ENCODE measurements at places on chromosomes 5 and 9. TPM values are rescaled to one million over a fixed set of nuclear protein-coding genes. Genes with fewer than 3 reads are reported as not detected.

- DNase-seq: peak; percentile 99
Observed at GRCh38 chr9:109253637-109254284, 67.1 kb downstream of the EPB41L4B start.

- no peak for DNase-seq
Observed at GRCh38 chr5:163260961-163261360, 176.4 kb upstream of the CCNG1 start.

DNA sequence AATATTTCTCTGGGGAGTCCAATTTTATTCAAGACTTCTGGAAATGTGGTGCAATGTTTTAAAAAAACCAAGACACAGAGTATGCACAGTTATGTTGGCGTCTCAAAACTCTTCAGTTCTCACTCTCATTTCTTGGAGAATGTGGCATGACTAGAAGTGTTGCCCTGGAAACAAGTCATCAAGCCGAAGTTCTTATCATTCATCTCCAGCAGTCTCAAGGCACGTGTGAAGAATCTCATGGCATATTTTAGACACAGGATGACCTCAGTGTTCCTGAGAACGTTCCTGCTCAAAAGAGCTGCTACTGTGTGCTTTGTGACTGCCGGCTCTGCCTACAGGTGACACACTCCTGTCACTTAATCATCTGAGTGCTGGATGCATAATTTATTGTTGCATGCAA, 147.4 kb upstream of the IRX4 start:
- no peak for DNase-seq

NAA35 gene
- 28.1 TPM for total RNA-seq

DNA sequence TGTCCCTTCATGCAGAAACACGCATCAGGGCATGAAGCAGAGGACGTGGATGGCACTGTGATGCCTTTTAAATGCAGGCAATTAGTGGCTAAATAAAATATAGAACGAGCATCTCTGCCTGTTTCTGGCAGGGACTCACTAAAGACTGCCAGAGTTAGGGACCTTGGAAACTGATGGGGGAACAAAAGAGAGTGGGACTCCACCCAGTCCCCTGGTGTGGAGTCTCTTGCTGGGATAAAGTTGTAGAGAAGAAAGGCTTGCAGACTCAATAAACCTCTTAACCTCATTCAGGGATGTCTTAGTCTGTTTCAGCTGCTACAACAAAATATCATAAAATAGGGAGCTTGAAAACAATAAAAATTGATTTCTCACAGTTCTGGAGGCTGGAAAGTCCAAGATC, 87.6 kb upstream of the ARAP3 start:
- DNase-seq: no peak

HDHD3 gene
- 5.1 TPM for total RNA-seq

IFNA13 gene
- not detected for total RNA-seq

CD14 gene
- not detected for total RNA-seq
